Stimulated activated CD8-positive, alpha-beta memory T cell treated with anti-CD3 and anti-CD28 coated beads, Interleukin-4, amount 100 ng/mL, for 48 hours (primary cell): ENCODE measurements at places on chromosomes 1 and 21.
A peak's percentile ranks its signal among the peaks of the same experiment; 100 is the strongest.

DNA sequence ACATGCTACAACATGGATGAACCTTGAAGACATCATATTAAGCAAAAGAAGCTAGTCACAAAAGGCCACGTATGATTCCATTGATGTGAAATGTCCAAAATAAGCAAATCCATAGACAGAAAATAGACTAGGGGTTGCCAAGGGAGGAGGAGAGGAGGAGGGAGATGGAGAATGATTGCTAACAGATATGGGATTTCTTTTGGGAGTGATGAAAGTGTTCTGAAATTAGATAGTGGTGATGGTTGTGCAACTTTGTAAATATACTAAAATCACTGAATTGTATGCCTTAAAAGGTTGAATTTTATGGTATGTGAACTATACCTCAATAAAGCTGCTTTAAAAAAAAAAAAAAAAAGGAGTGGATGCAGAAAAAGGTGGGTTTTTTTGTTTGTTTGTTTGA lies 7.6 kb downstream of the CLSTN1 start:
- no peak for DNase-seq

DNA sequence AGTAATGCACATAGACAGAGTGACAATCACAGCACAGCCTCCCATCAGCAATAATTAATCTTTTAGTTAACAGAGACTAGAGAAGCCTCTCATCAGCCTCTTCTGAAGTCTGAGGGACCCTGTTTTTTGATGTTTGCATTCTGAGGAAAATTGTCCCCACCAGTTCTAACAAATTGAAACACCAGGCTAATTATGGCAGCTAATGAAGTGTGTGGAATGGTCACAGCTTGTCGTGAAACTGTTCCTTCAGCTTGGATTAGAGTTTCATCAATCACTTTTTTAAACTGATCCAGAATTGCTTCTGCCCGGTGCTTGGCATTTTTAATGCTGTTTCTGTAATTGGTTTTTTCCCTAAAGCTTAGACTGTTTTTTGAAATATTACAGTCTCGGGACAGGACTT lies 208.0 kb downstream of the SPATA17 start:
- DNase-seq, result no peak

GRCh38 chr1:208132287-208132882 lies 111.8 kb downstream of the PLXNA2 start:
- peak; percentile 80 for DNase-seq

DNA sequence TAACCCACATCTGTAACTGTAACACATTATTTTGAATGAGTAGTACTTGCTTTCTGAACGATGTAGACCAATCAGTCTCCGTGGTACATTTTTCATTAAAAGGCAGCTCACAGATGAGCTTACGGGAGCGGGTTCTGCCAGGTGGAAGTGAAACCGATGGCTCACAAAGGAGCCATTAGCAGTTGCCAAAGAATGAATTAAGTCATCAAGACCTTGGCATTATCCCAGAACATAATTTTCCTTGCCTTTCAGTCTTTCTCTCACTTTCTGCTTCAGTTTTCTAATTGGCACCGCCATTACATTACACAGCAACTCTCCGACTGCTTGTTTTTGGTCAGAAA lies 33.5 kb upstream of the UTS2 start:
- DNase-seq, result no peak

DNA sequence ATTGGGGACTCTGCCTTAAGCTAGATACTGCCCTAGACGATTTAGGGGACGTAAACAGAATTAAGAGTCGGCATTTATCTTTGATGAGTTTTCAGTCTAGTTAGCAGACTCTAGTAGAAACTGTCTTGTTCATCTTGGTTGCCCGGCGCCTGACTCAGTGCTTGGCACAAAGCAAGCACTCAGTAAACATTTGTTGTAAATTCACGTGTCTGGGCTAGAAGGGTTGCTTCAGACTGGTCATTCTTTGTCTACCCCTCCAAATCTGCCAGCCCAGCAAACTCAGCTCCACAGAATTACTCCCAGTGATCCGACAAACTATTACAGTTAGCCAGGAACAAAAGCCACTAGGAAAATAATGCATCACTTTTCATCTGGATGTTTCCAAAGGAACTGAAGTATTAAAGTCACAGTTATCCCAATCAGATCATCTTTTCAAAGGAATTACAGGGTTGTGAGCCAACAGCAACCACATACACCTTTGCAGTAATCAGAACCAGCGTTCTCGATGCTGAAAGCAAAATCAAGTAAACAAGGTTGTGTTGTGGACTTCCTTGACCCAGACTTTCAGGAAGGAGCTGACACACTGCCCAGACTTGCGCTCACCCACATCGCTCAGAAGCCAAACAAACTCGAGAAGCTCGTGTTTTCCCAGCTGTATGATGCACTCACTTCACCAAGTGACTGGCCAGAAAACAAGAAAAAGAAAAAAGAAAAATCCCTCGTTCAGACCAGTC lies 66.5 kb upstream of the GADD45A start:
- no peak for DNase-seq
